Fibroblast of skin of scalp (primary cell): ENCODE measurements at places on chromosomes 2 and 18.
A peak's percentile ranks its signal among the peaks of the same experiment; 100 is the strongest.

DNA sequence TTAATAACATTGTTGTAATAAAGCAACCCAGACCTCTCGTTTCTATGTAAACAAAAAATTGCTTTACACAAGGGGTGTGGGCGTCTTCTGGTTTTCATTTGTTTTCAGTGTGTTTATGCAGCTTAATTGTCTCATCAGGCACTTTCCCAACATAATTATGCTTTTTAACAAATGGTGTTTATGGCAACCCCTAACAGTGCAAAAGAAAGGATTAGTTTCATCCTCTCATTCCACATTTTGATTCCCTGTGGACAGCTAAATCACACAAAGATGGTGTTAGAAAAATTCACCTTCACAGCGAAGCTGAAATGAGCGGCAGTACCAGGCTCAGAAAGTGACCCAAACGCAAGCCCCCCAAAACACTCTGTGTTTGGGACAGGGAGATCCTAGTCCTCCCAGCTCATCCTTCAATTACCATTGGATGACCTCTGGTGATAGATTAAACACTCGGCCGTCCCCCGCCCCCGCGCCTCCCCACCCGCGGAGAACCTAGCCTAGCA is 724 bp downstream of the FTCDNL1 start:
- no peak for DNase-seq

DNA sequence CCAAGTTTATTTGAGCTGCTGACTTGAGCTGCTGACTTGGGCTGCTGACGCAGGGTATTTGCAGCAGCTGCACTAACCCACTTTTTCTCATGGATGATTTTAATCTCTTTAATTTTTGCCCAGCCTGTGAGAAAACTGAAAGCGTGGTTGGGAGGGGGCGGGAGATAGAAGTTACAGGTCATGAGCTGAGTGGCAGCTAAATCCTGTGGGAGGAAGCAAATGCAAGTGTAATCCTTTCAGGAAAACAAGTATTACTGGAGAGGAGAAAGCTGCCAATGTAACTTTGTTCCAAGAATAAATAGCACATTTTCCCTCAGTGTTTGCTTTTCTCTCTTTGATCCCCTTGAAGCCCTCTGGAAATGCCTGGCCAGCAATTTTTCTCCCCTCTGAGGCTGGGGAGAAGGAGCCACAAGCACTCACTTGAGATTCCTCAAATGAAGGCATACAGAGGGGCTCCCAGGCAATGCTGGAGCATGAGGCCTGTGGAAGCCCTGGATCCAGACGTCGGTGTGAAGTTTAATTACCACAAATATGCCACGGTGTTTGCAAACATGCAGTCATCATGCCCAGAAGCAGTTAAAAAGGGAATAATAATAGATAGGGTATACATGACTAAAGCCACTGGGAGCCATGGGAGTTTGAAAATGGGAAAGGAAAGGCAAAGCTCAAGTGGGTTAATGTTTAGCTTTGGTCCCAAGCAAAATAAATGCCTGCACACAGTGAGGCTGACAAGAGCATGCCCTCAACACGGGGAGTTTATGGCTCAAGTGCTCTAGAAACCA is 10.4 kb upstream of the EVA1A start:
- DNase-seq: no peak

GRCh38 chr18:49813069-49813318 is 339 bp downstream of the ACAA2 start:
- DNase-seq: peak; percentile 30

- DNase-seq: no peak
These were observed 103.6 kb downstream of the LYPD1 start for GRCh38 chr2:132566379-132566778.

DNA sequence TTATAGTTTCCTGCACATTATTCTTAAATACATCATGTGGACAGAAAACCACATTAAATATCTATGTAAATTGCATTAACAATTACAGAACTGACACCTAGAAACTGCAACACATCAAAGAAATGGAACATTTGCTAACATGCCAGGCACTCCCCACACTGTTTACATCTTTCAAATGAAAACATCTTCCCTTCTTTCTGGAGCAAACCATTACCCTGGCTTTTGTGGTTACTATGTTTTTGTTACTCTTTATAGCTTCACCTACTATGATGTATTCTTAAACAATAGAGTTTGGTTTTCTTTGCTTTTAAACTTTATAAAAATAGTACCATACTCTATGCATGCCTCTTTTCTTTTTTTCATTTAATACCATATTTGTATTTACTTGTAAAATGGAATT is 1894.5 kb upstream of the CELF4 start:
- no peak for DNase-seq

- DNase-seq: no peak
These were observed 15.4 kb upstream of the MSGN1 start for GRCh38 chr2:17800693-17801458.

DNA sequence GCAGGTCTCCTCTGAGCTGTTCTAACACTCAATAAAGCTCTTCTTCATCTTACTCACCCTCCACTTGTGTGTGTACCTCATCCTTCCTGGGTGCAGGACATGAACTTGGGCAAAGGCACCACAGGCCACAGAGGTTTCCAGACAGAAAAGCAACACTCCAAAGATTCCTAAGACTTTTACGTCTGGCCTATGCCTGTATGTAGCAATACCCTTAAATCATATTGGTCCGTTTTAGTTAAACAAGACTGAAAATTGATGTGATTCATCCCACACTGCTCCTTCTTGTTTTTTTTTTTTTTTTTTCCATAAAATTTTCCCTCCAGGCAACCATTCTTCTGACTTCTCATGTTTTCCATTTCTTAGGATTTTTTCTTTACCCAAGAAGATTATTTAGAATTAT is 404.3 kb downstream of the PID1 start:
- peak; percentile 7 for DNase-seq

DNA sequence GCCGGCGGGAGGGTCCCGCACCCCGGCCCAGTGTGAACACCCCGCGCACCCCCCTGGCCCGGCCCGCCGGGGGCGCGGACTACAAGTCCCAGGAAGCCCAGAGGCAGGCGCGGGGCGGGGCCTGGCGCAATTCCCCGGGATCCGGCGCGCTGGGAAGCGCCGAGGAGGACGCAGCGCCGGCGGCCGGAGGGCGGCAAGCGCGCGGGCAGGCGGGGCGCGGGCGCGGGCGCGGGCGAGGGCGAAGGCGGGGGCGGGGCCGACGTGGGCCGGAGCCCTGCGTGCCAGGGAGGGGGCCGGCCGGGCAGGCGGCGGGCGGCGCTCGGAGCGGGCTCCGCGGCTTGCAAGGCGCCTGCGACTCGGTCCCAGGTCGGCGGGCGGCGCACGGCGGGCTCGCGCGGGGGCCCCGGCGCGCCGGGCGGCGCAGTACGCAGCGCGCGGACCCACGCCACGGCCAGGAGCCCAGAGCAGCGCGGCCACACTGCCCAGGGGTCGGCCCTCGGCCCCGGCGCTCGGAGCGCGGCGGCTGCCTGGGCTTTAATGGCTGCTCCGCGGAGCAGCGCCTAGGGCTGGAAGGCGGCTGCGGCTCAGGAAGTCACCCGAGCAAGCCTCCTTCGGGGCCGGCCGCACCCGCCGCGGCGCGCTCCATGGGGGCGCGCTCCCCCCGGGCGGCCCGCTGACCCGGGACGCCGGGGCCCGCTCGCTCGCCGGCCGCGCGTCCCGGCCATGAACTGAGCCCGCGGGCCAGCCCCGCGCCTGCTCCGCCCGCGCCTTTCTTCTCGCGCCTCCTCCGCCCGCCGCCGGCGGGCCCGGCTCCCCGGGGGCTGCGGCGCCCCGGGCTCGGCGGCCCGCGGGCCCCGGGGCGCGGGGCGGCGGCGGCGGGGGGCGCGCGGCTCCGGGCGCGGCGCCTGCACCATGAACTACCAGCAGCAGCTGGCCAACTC is at the start of gene AGAP1:
Gene AGAP1, plus strand, starts transcription at position 269 of the 941 bp plus-strand sequence.
- DNase-seq: peak; percentile 92

GRCh38 chr18:12491611-12492435 is 84.1 kb downstream of the PRELID3A start:
- DNase-seq: no peak

DNA sequence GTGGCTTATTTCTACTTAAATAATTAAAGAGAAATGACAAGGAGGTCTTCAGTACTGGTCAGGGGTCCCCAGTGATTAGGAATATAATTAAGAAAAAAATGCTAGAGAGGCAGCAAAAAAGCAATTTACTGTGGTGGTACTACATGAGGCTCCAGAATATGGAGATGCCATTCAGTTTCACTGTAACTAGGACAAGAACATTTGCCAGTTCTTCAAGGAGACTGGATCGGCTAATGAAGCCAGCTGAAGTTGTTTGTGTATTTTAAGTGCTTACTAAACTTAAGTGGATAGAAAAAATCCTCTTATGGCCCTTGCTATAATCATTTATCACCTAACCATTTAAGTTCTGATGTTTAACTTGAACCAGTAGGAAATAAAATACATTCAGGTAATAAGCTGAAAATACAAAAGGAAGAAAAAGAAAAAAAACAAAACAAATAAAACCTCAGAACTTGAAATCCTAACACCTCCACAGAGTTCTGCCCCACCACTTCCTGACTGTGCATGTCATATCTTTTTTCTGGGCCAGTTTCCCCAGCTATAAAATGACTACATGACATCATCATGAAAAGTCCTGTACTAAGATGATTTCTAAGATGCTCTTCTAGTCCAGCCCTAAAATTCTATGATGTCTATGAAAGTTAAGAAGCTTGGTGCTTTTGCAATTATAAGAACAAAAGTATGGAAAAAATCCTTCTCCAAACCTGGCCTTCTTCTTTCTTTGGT is 98.0 kb downstream of the TRABD2A start:
- DNase-seq: no peak

DNA sequence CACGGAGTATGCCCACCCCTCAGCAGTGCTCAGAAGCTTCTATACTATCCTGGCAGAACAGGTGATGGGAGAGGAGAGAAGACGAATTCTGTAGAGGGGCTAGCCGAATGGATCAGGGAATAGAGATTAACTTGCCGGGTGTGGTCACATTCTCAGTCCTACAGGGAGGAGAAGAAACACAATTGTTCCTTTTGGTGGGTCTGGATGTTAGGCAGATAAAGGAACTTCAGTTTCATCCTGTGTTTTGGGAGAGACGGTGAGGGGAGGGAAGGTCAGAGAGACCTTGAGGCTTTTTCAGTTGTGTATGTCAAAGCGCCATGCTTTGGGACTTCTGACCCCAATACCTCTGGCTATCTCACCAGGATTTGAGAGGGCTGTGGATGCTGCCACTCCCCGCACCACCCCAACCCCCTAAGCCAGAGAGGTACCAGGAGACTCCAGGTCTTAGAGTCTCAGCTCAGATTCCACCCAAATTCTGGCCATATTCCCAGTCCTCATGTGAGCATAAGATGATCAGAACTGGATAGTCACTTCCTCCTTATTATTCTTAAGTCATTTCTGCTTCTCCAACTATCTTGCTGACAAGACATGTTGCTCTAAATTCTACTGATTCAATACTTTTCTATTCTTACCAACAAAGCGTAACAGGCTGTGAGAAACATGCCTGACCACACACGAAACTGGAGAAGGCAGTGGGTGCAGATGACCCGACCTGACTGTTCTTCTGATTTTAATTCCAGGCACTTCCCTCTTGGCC is 2.3 kb upstream of the TMEM37 start:
- DNase-seq: no peak

- no peak for DNase-seq
These were observed 13.1 kb upstream of the SATB2 start for GRCh38 chr2:199470672-199471442.

DNA sequence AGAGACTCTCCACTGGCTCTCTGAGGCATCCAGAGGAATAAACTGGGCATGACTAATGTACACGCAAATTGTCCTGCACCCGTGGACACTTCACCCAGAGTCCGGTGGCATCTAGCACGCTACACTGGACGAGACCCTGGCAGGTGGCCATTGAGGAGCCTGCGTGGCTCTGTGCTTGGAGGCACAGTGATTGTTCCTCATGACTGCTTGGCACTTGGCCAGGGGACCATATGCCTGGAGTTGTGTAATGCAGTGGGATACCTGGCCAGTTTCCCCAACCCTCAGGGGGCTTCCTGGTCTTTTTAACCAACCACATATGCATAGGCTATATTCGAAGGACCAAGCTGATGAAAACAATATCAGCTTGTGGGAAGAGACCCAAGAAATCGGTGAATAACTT is 66.6 kb downstream of the MTCL1 start:
- DNase-seq: peak; percentile 35

GRCh38 chr2:121505005-121505404 is 25.7 kb upstream of the RNU4ATAC start:
- peak; percentile 74 for DNase-seq

DNA sequence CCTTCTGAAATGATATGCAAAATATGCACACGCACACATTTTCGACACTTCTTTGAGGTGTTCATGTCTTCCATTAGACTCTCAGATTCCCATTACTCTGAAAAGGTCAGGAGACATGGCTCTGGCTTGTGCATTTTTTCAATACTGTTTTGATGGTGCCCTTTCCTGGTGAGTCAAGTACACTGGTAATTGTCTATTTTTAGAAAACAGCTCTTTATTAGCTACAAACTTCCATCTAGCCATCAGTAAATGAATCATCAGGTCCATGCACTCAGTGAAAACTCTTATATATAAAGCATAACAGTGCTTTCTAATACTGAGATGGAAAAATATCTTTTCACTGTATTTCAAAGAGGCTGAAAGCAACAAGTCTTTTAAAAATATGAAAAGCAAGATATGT is 194.9 kb downstream of the GALNT1 start:
- no peak for DNase-seq

GRCh38 chr2:155145758-155146229 is 447.3 kb downstream of the KCNJ3 start:
- no peak for DNase-seq

- no peak for DNase-seq
These were observed 4.1 kb upstream of the LRP1B start for GRCh38 chr2:142134911-142135310.

DNA sequence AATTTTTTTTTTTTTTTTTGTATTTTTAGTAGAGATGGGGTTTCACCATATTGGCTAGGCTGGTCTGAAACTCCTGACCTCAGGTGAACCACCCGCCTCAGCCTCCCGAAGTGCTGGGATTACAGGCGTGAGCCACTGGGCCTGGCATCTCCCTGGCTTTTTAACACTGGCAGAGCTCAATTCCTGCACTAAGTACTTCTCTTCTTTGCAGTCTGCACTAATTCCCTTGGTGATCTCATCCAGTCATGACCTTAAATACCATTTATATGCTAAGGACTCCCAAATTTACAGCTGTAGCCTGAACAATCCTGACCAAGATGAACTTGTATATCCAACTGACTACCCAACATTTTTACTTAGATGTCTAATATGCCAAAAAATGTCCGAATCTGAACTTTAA is 10.2 kb downstream of the PREPL start:
- peak; percentile 7 for DNase-seq

- DNase-seq: no peak
These were observed 32.3 kb upstream of the NEB start for GRCh38 chr2:151766437-151767153.

- no peak for DNase-seq
These were observed 173.2 kb upstream of the CREB1 start for GRCh38 chr2:207356567-207356966.
